ENCODE measurements at places on chromosomes 3 and 15. TPM values are rescaled to one million over a fixed set of nuclear protein-coding genes. Genes with fewer than 3 reads are reported as not detected.

MAP1A gene
- 25.5 TPM for total RNA-seq

VILL gene
- 7.0 TPM for total RNA-seq

C3orf18 gene
- 10.0 TPM for total RNA-seq

SEC62 gene
- total RNA-seq: 30.8 TPM

EIF2B5 gene
- total RNA-seq: 9.3 TPM

OXSR1 gene
- 18.6 TPM for total RNA-seq

ABHD17C gene
- total RNA-seq: 16.9 TPM

SENP8 gene
- 1.7 TPM for total RNA-seq

MESD gene
- 20.5 TPM for total RNA-seq

PIK3R4 gene
- 23.2 TPM for total RNA-seq

MUSTN1 gene
- not detected for total RNA-seq

PCYT1A gene
- total RNA-seq: 62.7 TPM

PPP2R3A gene
- 9.0 TPM for total RNA-seq

TM4SF18 gene
- under 0.01 TPM for total RNA-seq

SLC51B gene
- total RNA-seq: not detected

POPDC2 gene
- total RNA-seq: 0.12 TPM

CTXN2 gene
- total RNA-seq: not detected

CLDN18 gene
- total RNA-seq: not detected

TMC3 gene
- total RNA-seq: under 0.01 TPM

TP63 gene
- total RNA-seq: not detected

DNAH1 gene
- total RNA-seq: 1.2 TPM

All from pericardium fibroblast (primary cell).